NK-92 treated with Interleukin-12 subunit alpha and Interleukin-12 subunit beta, amount 100 ng/mL, for 24 hours (cell line): ENCODE measurements at places on chromosomes 5 and 9.

DNA sequence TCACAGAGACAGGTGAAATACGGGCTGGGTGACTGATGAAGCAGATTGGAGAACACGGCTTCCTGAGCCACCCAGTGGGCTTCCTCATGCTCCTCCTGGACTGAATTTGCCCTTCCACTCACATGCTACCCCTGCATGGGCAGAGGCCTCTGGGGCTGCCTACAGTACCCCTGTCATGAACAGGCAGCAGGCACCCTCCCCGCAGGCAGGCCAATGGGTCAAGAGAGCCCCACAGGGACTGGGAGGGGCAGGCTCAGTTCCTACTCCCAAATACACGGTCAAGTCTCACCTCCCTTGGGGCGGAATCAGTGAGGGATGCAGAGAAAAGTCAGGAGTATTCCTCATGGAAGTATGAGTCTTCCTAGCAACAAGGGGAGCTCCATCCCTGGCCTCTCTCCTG, 48.6 kb upstream of the ZBTB43 start:
- no peak for DNase-seq

- no peak for DNase-seq
Observed at GRCh38 chr5:174045470-174046025, at the start of gene NSG2. Gene NSG2, plus strand, starts transcription at chr5:174045706. Its CDS starts 1,050 bp downstream, at chr5:174046756.

DNA sequence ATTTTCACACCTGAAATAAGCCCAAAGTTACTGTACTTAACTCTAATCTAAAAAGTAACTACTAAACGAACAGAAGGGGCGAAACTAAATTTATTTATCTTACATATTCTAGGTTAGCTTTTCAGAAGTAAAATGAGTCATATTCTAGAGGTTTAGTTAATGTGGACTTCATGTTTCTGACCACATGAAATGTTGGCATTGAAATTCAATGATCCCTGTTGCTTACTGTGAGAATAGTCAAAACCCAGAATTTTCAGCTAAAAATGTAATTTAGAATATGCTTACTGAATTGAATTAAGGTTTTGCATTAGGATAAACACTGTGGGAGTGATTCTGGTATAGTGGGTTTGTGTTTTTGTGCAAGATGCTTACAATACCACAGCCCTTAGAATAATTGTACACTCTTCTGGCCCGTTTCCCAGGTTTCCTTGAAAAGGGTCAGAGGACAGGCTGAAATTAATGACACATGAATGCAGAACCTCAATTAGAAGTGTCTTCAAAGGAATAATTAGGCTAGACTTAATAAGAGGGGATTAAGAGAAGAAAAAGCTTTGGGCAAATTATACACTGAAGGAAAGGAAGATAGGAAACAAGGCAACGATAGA, 1.4 kb upstream of the SNX18 start:
- no peak for DNase-seq

DNA sequence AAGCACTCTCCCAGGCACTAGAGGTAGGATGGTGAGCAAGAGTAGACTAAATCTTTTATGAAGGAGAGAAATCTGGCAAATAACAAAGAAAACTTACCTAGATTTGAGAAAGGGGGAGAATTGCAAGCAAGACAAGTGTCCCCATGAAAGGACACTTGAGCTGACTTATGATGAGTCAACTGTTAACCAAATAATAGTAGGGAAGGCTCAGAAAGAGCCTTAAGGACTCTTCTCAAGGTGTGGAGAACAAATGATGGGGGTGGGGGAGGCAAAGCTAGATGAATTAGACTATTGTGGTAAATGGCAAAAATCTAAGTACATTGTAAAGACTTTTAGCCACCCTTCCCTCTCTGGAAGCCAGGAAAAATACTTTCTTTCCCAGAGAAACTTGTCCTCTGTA, 77.6 kb upstream of the RASA1 start:
- DNase-seq, result no peak
